ENCODE measurements at places on chromosomes 7 and 10.

DNA sequence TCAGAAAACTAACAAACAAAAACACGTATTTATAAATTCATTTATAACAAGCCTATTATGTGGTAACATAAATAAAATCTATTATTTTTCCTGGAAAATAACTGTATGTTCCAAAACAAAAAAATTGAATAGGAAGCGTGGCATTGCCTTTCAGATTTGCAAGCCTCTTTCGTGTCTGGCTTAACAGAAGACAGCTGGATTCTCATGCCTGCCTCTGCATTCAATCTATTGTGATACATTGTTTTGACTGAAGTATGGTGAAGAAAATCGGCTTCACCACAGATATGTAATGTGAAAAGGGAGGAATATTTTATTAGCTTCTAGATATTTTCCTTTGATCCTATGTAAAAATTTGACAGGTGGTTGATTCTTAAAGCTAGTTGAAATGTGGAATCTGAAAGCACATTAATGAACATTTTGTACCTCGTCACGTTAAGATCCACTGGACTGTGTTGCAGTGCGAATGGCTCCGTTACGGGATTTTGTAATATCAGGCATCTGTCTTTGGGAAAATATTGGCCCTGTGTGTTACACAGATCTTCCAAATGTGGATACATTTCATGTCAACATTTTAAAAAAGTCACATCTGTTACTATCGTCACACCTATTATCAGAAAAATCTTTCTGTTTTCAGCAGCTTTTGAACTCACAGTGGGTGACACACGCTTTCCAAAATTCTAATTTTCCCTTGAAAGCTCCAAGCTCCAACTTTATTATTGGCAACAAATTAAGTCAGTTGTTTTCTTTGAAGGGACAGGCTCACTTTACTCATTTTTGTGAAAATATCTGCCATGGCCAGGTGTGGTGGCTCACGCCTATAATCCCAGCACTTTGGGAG is 26.2 kb downstream of the PALD1 start:
- no peak for DNase-seq

DNA sequence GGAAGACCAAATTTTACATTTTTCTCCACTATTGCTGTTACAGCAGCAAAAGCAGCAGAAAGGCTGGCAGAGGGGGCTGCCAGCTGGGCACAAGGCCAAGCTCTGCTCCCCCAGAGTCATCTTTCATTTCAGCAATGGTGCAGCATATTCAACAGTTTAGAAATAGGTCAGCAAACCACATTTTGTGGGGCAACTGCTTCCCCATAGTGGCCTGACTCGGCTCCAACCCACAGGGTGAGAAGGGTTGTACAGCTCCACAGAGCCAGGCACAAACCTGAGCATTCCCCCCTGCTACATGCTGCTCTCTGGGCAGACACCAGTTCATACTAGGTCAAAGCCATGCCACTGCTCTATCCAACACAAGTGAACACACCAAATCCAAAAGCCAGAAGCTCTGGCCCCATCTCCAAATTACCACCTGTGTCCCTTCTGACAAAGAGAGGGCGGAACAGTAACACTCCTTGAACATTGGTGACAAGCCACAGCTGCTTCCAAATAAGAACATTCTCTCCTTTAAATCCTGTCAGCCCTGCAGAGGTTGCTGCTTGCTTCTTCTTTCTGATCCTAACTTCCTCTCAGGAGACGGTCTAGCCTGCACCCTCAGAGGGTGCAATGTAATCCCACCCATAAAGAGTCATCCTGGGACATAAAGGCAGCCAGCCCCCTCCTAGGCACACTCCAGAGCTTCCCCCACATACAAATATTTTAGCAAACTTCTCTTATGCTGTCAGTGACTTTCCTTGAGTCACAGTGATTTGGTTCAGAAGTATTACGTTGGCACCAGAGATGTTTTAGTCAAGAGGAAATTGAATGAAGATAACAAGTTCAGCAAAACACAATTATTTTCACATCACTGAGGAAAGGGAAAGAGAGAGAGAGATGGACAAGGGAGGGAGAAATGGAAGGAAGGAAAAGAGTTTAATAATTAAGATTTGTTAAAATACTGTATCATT is 39.0 kb upstream of the SLIT1 start:
- no peak for DNase-seq

DNA sequence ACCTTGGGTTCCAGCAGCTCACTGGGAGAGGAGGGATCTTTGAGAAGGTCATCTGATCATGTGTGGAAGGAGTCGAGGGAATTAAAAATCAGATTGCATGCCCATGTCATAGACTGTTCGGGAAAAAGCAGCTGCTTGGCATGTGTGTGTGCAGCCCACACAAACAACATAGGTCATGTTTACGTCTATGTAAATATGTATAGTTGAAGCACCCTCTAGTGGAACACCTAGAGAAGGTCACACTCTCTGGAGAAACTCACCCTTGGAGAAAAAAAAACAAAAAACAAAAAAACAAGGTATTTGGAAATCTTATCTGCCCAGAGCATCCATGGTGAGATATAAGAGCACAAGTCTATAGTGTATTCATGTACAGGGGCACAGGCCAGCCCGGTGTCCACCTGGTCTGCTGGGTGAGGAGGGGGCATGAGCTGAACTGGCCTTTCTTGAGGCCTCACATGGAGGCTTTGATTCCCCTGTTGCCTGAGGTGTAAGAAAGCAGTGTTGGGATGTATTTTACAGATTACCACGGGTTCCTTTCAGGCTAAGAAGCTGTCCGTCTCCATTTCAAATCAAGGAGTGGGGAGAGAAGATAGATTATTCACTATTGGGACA is 98.0 kb downstream of the NPY start:
- peak; percentile 50 for DNase-seq

DNA sequence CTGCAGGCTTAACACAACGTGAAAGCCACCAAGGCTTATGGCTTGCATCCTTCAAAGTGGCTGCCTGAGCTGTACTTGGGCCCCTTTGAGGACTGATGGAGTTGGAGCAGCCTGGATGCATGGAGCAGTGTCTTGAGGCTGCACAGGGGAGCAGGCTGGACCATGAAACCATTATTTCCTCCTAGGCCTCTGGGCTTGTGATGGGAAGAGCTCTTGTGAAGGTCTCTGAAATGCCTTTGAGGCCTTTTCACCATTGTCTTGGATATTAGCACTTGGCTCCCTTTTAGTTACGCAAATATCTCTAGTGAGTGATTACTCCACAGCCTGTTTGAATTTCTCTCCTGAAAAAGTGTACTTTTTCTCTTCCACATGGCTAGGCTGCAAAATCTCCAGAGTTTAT is 201.2 kb upstream of the NPY start:
- no peak for DNase-seq

GRCh38 chr7:90726623-90727022 is 130.5 kb downstream of the CDK14 start:
- peak; percentile 16 for DNase-seq
